ENCODE measurements at places on chromosomes 5 and 9.

DNA sequence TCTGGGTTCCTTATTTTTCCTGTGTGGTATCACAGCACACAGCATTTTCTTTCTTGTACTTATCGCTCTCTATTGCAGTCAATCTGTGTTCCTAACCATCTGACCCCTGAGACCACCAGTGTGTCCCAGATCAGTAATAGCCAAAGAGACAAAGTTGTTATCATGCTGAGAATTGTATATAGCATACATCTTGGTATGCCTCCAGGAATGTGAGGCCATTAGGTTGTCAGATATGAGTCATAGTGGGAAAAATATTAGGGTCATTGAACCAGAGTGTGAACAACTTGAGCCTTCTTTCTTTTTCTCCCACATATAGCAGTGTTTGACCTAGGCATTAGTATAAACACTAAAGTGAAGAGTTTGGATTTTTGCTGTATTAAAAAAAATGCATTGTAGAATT lies 106.3 kb downstream of the NDUFAF2 start:
- DNase-seq, result no peak

GRCh38 chr9:34507966-34508365 lies 14.8 kb downstream of the ENHO start:
- DNase-seq, result no peak

- no peak for DNase-seq
These were observed 102.1 kb downstream of the C5orf15 start for GRCh38 chr5:133866160-133866902.

- no peak for DNase-seq
These were observed 38.5 kb downstream of the S1PR3 start for GRCh38 chr9:89029788-89030187.

DNA sequence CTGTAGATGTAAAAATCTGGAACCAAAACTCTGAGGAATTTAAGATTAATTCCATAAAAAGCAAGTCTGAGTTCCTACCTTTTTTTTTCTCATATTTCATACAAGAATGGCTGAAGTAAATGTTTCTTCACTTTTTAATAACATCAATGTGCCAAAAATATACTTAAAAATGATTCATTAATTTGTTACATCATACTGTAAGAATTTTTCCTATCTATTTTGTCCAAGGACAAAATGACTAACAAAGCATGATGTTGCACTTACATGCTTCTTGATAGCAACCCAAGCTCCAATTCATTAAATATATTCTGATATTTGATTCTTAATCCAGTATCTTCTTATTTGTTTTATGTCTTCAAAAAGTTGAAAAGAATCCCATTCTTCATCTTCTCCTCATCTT lies 988.3 kb downstream of the TLE1 start:
- no peak for DNase-seq
